T-helper 17 cell (primary cell): ENCODE measurements at places on chromosomes 12 and 14. TPM values are rescaled to one million over a fixed set of nuclear protein-coding genes. Genes with fewer than 3 reads are reported as not detected.

The LTA4H gene
- total RNA-seq, result 60.5 TPM

GRCh38 chr14:35940291-35940690, 114.2 kb downstream of the BRMS1L start:
- DNase-seq, result no peak

DNA sequence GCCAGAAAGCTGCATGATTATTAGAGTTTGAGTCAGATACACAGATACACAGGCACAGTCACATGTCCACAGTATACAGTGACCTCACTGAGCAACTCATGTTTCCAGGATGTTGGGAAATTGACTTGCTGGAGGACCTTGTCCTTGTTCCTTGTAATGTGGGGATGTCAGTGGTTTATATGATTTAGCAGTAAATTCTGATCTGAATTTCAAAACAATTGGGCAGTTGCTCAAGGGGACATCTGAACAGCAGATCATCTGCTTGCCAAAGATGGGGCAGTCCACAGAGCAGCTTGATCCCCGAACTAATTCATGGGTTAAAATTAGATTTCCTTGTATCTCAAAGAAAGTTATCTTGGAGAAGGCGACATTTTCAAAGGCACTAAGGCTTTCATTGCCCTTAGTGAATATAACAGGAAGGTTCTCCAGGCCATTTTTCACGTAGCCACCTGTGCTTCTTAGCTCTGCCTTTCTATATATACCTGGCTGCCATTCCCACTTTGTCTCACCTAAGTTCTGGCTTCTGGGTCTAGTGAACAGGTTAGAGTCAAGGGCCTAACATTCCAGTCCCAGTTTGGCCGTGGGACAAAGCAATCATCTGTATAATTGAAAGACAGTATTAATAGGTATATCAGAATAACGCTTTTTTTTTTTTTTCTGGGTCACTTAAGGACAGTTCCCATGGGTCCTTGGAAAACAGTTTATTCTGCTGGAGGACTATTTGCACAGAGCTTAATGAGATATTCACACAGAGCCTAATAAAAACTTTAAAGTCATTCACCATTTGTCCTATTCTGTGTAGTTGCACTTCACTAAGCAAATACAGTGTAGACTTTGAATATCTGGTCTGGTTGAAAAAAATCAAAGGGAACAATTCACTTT, 64.9 kb upstream of the STRN3 start:
- DNase-seq, result no peak

GRCh38 chr12:110028323-110028722, 20.0 kb downstream of the C12orf76 start:
- no peak for DNase-seq

GRCh38 chr12:63900922-63901793, 56.7 kb downstream of the SRGAP1 start:
- DNase-seq, result no peak
